MCF 10A (cell line): ENCODE measurements at places on chromosomes 2 and 18. TPM values are rescaled to one million over a fixed set of nuclear protein-coding genes. Genes with fewer than 3 reads are reported as not detected.

The NAB1 gene
- total RNA-seq, result 40.3 and 48.5 TPM in 2 replicates

The SCG2 gene
- 0.52 and 0.84 TPM in 2 replicates for total RNA-seq

The LCT gene
- total RNA-seq, result not detected in 2 replicates

The GCG gene
- total RNA-seq, result not detected in 2 replicates

The EGR4 gene
- 0.22 and 0.37 TPM in 2 replicates for total RNA-seq

The FLACC1 gene
- total RNA-seq, result 0.74 and 1.1 TPM in 2 replicates

The CHRNG gene
- total RNA-seq, result not detected in 2 replicates

The SLC5A7 gene
- not detected in 2 replicates for total RNA-seq

The NLRC4 gene
- 0.12 and 0.27 TPM in 2 replicates for total RNA-seq

DNA sequence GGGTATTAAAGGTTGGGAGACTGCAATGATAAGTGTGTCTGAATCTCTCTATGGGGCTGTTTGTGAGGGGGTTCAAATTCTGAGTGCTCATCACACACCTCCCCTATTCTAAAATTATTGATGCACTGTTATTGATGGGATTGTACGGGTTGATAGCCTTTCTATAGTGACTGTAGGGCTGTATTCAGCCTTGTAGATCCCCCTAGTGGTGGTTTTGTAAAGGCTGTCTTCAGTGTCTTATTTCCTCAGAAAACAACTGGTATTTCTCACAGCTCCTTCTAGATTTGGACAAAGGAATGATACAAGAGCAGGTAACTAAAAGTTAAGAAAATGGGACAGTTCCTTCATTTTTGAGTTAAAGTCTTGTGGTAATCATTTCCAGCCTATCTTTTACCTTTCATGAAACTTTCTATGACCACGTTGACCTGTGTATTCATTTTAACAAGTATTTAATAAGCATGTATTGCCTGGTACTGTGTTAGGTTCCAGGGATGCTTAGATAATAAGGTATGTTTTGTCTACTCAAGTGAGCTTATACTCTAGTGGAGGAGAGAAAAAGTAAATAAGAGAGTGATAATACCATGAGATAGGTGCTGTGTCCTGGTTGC lies 21.2 kb downstream of the SMAD4 start:
- H3K4me1 ChIP-seq, result peaks cover 4% of the 10 kb centered on the region
- H3K36me3 ChIP-seq, result peaks cover 47% of the 10 kb centered on the region
- no peak overlapping the region for H3K27ac ChIP-seq

DNA sequence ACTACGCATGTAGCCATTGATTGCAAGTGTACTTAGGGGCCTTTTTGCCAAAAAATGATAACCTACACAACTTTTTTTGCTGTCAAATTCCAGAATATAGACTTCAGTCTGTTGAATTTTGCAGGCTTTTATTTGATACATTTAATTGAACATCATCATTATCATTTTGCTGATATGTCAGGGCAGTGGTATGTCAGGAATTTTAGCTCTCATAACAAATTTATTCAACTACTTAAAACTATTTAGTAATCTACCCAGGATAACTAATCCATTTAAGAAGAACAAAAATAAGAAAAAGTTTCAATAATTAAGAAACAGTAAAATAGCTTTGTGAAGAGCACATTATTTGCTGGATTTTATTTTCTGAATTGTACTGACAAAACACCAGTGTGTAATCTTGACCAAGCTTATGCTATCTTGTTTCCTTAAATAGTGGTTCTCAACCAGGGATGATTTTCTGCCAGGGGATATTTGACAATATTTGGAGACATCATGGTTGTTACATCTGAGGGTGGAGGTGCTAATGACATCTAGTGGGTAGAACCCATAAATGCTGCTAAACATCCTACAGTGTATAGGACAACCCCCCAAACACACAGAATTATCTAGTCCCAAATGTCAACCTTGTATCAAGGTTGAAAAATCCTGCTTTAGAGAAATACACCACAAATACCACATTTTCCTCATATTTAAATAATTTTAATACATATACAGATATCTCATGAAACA lies 12.1 kb upstream of the TTN start:
- H3K27me3 ChIP-seq, result no peaks in the 10 kb centered on the region
- no peaks in the 10 kb centered on the region for H3K36me3 ChIP-seq
- H3K4me3 ChIP-seq, result no peak overlapping the region
- H3K27ac ChIP-seq, result no peak overlapping the region

DNA sequence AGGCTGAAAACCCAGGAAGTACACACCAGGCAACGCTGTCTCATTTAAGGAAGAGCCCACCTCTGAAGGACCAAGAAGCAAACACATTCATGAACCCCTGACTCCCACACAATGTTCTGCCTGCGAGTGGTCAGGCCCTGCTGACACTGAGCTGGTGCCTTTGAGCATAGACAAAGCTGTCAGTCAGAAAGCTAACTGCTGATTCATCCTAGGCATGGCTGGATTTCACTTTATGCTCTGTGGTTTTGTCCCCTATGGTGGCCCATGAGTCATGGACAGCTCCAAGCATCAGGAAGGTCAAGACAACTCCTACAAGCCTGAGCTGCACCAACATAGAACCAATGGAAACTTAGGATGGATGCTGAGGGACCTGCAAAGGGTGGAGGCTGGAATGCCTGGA lies 78.9 kb downstream of the UXS1 start:
- peak; percentile 59 for DNase-seq
- H3K4me3 ChIP-seq, result no peak overlapping the region

DNA sequence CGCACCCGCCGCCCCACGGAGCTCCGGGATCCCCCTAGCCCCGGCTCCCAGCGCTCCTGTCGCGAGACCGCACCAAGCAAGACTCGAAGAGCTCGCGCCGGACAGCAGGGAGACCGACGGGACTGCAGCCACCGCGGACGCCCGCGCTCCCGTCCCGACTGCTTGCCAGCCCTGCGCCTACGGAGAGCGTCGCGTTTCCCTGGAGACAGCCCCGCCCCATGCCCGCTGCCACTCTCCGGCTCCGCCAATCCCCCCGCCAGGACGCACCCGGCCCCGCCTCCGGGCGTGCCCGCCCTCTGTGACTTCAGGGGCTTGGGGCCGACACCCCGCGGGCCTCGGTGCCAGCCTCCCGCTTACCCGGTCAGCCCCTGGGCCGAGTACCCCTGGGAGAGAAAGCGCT lies at the start of gene ANKMY1:
Gene ANKMY1, minus strand, starts transcription at position 181 of the 400 bp plus-strand sequence. CDS start 653 bp downstream, outside the sequence.
- no peaks in the 10 kb centered on the region for H3K27me3 ChIP-seq
- H3K4me1 ChIP-seq, result peaks cover 26% of the 10 kb centered on the region
- peak within 1 kb of the TSS; percentile 79 for H3K27ac ChIP-seq
- peak within 1 kb of the TSS; percentile 69 for H3K4me3 ChIP-seq

DNA sequence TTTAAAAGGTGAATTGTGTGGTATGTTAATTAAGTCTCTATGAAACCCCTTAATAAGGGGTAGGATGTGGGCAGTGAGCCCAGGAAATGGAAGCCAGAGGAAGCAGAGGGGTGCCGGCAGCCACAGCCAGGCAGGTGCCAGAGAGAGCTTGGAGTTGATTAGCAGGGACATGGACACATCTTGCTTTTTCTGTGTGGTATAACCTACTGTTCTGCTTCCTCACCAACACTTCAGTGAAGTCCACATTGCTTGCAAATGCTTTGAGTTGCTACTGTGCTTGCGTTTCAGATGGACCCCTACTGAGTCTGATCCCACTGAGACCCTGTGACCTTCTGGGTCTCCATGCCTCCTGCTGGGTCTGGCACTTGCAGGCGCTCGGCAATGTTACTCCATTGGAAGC lies 30.3 kb upstream of the ARHGEF4 start:
- no peak for DNase-seq
- H3K27ac ChIP-seq, result peak overlapping the region; percentile 96
- H3K4me3 ChIP-seq, result no peak overlapping the region

DNA sequence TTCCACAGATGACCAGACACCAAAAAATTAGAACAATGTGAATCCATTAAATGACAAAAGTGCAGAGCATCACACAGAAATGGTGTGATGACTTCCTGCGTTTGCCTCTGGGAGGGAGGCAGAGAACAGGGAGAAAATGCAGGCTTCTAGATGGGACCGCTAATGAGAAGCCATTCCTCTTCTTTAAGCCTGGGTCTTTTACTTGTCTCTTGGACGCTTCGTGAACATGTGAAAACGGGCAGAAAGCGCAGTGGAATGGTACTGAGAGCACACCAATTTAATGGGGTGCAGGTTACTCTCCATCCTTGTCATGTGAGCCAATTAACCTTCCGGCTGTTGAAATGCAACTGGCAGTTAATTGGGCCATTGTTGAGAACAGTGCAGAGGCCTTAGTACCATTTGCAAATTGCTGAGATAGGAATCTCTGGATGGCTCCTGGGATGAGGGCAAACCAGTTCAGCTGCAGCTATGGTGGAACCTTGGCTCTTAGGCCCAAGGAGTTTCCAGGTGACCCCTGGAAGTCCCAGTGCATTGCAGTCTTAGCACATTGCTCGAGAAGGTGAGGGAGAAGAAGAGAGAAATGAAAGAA lies 210.4 kb upstream of the CXCR4 start:
- no peak for DNase-seq
- H3K27ac ChIP-seq, result no peak overlapping the region
- no peaks in the 10 kb centered on the region for H3K36me3 ChIP-seq
- H3K27me3 ChIP-seq, result peaks cover 15% of the 10 kb centered on the region
- H3K4me3 ChIP-seq, result no peak overlapping the region
- peaks cover 9% of the 10 kb centered on the region for H3K4me1 ChIP-seq

DNA sequence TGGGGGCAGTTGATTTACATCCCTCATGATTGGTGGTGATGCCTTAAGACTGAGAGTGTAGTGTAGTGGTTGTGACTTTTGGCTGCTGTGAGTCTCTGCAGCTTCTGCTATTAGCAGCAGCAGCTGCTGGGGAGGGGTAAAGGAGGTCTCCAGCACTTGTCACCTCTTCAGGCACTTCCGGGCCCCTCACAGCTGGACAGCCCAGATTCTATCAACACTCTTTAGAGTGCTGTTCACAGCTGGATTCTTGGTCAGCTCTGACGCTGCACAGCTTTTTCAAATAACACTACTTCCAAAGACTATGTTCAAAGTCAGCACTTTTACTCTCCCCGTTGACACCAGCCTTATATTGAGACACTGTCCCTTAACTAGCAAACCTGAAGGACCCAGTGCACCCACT lies 396.0 kb downstream of the MEIS1 start:
- DNase-seq, result no peak

GRCh38 chr18:22456547-22456946 lies 38.8 kb upstream of the CTAGE1 start:
- H3K4me1 ChIP-seq, result peaks cover 6% of the 10 kb centered on the region
- H3K36me3 ChIP-seq, result no peaks in the 10 kb centered on the region
- H3K27ac ChIP-seq, result no peak overlapping the region
- no peaks in the 10 kb centered on the region for H3K27me3 ChIP-seq
- no peak overlapping the region for H3K4me3 ChIP-seq
- no peak for DNase-seq

DNA sequence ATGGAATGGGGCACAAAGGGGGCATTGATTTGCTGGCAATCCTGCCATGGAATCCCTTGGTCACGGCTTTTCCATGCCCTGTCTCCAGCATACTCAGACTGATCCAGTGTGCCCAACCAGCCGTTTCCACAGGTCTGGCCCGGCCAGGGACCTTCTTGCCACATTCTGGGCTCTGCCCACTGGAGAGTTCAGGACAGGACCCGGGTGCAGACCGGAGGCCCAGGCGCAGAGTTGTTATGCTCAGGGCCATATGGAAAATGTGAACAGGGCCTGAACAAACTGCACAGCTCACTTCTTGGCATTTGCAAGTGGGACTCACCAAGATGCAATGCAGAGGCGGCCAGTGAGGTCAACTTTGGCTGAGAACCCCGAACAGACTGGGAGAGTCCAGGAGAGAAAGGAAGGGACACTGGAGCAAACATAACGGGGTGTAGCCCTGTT lies 15.6 kb upstream of the ASAP2 start:
- no peaks in the 10 kb centered on the region for H3K27me3 ChIP-seq
- H3K36me3 ChIP-seq, result no peaks in the 10 kb centered on the region
- H3K4me3 ChIP-seq, result no peak overlapping the region
- H3K27ac ChIP-seq, result no peak overlapping the region
- peak; percentile 54 for DNase-seq
- no peaks in the 10 kb centered on the region for H3K4me1 ChIP-seq

GRCh38 chr2:30847329-30847728 lies 40.1 kb upstream of the CAPN13 start:
- H3K27me3 ChIP-seq, result peaks cover 26% of the 10 kb centered on the region
- no peaks in the 10 kb centered on the region for H3K4me1 ChIP-seq
- H3K36me3 ChIP-seq, result no peaks in the 10 kb centered on the region
- no peak overlapping the region for H3K4me3 ChIP-seq

GRCh38 chr2:98245491-98245890 lies 100.8 kb upstream of the CNGA3 start:
- H3K27ac ChIP-seq, result no peak overlapping the region
- no peak for DNase-seq
- H3K27me3 ChIP-seq, result peaks cover 24% of the 10 kb centered on the region
- no peaks in the 10 kb centered on the region for H3K4me1 ChIP-seq
- H3K36me3 ChIP-seq, result no peaks in the 10 kb centered on the region
- H3K4me3 ChIP-seq, result no peak overlapping the region

DNA sequence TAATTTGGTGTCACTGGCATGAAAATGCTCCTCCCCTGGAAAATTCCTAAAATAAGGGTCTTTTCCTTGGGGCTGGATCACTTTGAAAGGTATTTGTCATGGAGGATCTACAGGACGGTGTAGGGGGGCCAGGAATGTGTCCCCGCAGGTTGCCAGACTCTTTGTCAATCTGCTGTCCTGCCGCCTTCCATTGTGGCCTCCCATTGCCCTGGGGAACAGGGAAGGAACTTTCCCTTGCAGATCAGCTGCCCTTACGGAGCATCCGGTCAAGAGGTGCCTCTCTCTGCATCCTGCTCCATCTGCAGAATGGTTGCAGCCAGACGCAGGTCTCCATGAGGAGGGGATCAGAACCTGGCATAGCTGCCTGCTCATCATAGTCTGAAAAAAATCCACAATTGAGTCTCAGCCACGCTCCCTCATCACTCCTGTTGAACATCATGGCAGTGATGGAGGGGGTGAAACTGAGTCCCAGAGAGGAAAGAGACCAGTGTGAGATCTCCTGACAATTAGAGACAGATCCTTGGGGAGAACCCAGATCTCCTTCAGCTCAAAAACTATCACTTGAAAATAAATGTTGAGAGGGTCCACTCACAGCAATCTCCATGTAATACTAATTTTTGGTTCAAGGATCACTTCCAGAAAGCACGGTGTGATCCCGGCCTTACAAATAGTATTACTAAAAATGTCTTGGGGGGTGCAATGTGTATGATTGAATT lies 244.8 kb downstream of the MYCN start:
- no peak overlapping the region for H3K27ac ChIP-seq
- no peaks in the 10 kb centered on the region for H3K27me3 ChIP-seq
- DNase-seq, result no peak
- H3K4me3 ChIP-seq, result no peak overlapping the region
- H3K36me3 ChIP-seq, result no peaks in the 10 kb centered on the region

- DNase-seq, result no peak
- H3K36me3 ChIP-seq, result no peaks in the 10 kb centered on the region
- no peak overlapping the region for H3K4me3 ChIP-seq
- H3K27me3 ChIP-seq, result no peaks in the 10 kb centered on the region
These were observed 282.9 kb upstream of the REV1 start for GRCh38 chr2:99772591-99773331.

DNA sequence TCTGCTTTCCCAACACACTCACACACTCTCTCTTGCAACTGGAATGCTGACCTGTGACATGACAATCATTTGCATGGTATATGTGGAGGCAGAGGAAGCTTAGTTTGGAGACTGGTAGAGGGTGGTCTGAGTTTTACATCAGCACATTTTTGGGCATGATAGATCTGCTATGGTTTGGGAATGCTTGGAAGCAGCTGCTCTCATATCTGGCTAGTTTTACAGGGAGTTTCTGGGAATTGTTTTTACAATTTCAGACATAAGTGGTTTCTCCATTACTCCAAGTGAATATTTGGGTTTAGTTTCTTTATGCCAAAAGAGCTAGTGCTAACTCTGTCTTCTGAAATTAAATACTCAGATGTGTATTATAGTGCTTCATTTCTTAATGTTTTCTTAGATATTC lies 977.6 kb downstream of the SUCLG1 start:
- DNase-seq, result no peak
- no peaks in the 10 kb centered on the region for H3K36me3 ChIP-seq
- no peaks in the 10 kb centered on the region for H3K27me3 ChIP-seq
- no peak overlapping the region for H3K27ac ChIP-seq
